ENCODE measurements at places on chromosomes 6 and 20.

GRCh38 chr6:81800666-81801065 lies 48.2 kb upstream of the TENT5A start:
- DNase-seq: no peak

DNA sequence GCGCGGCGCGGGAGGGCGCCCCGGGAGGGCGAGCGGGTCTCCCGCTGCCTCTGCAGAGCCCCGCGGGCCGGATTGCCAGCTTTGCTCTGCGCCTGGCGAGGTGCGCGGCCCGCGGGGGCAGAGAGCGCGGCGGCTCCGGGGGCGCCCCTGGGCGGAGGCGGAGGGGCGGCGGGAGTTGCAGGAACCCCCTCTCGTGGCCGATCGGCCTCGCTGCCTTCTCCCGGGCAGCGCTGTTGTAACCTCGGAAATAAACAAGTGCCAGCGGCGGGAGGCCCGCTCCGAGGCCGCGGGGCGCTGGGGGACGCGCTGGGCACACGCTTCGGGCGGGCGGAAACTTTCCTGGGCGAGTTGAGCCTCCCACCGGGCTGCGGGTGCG lies 1.2 kb downstream of the CDH4 start:
- DNase-seq: no peak

GRCh38 chr6:121157906-121158305 lies 176.4 kb downstream of the TBC1D32 start:
- no peak for DNase-seq

DNA sequence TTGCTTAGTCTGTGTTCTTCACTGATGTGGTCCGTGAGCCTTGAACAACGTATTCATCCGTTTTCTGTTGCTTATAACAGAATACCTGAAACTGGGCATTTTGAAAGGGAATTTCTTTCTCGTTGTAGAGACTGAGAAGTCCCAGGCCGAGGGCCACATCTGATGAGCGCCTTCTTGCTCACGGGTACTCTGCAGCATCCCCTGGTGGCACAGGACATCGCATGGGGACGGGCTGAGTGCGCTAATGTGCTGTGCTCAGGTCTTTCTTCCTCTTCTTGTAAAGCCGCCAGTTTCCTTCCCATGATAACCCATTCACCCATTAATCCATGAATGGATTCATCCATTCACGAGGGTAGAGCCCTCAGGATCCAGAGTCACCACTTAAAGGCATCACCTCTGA lies 161.0 kb downstream of the NFATC2 start:
- no peak for DNase-seq

DNA sequence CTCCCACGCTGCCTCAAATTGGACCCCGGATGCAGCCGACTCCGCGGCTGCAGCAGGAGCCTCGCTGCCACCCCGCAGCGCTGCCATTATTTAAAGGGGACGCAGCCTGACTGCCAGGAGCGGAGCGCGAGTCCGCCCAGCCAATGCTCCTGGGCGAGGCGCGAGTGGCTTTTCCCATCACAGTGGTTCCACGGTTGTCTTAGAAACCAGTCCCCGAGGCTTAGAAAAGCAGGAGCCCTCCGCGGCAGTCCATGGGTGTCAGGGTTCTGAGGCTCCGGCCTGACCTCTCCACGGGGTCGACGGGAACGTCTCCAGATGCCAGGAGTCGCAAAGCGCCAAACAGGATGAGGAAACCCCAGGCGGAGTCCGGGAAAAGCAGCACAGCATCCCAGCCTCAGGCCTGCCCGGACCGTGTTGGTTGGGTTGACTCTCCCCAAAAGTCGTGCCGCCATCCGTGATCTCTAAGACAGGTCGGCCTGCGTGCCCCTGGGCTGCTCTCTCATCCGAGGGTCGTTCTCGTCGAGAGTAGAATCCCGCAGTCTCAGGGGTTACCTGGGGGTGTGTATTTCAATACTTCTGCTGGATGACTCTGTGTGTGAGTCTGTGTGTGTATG lies 975.8 kb upstream of the DEFB115 start:
- no peak for DNase-seq

DNA sequence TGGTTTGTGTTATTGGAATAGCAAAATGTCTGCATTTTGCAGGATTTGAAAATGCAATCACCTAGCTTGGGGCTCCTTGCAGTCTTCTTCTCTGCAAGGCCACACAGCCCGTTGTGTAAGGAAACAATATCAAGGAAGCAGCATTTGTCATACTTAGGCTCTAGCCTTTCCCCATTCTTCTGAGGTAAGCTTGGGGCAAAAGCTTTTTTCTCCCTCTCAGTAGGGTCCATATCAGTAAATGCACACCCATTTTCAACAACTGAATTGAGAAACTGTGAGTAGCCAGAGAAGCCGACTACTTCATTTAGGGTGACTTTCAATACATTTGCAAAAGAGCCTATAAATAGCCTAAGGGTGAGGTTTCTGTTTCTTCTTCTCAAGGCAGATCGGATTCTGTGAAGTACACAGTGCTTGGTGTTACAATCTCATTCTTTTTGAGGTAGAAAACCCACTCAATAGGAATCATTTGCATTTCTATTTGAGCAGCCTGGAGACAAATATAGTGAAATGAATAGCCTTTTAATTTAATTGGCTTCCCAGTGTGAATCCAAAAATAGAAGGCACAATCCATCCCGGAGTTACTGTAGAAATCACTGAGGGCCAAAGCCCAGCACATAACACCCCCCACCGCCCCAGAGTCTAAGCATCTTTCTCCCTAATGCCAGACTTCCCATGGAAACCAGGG lies 61.8 kb downstream of the BTBD3 start:
- no peak for DNase-seq

DNA sequence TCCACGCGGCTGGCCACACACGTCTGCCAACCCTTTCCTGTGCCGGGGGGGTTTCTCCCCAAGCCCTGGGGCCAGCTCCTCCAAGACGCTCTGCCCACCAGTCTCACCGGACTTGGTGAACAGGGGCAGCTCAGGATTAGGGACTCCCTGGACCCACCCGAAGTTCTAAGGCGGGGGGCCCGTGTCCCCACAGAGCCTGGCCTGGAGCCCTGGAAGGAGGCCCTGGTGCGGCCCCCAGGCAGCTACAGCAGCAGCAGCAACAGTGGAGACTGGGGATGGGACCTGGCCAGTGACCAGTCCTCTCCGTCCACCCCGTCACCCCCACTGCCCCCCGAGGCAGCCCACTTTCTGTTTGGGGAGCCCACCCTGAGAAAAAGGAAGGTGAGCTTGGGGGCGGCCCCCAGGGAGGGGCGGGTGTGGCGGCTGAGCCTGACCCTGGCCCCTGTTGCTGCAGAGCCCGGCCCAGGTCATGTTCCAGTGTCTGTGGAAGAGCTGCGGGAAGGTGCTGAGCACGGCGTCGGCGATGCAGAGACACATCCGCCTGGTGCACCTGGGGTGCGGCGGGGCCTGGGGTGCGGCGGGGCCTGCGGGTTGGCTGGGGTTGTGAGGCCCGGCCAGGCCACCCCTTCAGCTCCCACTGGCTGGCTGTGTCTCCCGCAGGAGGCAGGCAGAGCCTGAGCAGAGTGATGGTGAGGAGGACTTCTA lies 2.3 kb downstream of the SLC2A4RG start:
- no peak for DNase-seq

DNA sequence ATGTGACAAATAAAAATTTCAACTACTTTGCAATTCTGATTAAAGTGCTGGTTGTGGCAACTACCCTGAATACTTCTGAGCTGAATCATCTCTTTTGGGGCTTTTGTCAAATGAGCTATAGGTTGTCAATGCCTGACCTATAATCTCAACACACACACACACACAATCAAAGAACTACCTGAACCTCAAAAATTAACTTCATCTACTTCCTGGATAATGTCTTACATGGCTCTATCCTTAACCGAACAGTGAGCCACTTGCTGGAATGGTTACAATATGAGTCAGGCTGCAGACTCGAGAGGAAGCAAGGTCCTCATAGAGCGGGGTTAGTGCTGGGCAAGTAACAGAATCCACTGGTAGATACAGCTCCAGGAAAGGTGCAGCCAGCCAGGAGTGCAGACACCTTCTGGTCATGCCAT lies 70.6 kb upstream of the DST start:
- DNase-seq: no peak

DNA sequence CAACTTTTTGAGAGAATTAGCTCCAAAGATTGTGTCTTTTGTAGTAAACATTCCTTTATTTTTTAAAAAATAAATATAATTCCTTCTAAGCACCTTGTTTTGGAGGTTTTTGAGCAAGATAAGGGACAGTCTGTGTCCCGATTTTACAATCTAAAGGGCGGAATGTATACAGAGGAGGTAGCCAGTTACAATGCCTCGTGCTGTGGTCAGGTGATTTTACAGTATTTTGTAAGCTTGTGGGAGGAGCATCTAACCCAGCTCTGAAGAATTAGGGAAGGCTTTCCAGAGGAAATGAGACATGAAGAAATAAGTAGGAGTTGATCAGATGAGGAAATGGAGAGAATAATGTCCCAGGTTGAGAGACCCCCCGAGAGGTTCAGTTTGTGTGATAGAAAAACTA lies 1.3 kb downstream of the HINT3 start:
- no peak for DNase-seq

GRCh38 chr6:14172562-14172961 lies 55.0 kb downstream of the CD83 start:
- no peak for DNase-seq

GRCh38 chr6:106511288-106512047 lies 117.8 kb downstream of the RTN4IP1 start:
- peak; percentile 52 for DNase-seq

DNA sequence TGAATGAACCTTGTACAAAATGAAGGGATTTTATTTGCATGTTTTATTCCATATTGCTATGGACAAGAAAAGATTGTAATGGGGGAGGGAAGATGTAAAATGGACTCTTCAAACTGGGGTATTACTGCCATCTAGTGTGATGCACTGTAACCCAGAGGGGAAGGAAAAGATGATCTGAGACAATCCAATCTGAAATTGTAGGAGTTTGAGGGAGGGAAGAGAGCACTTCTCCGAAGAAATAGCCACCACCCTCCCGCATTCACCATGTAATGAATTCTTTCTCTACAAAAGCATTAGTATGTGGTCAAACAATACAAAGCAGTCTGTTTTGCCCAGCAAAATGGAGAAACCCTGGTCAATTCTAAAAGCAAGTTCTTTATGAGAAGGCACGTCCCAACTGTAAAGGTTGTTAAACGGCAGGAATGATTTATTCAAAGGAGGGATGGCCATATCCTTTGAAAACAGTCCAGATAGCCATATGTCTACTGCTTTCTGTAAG lies 679.5 kb upstream of the NRSN1 start:
- no peak for DNase-seq

DNA sequence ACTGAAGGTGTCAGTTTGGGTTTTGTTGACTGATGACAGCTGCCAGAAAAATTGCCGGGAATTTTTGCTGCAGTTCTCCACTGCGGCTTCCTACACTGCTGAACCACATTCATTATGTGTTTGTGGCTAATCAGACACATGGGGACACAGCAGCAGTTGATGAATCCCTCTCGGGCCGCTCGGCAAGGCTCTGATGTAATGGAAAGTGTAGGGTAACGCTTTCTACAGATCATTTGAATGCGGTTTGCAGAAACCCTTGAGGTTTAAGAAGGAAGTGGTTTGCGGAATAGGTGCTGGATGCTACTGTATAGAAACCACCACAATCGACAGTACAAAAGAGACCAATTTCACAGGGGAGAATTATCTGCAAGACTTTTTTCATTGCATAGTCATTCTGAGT lies 138.7 kb upstream of the SASH1 start:
- peak; percentile 50 for DNase-seq

GRCh38 chr20:53186635-53187034 lies 214.5 kb downstream of the TSHZ2 start:
- no peak for DNase-seq

DNA sequence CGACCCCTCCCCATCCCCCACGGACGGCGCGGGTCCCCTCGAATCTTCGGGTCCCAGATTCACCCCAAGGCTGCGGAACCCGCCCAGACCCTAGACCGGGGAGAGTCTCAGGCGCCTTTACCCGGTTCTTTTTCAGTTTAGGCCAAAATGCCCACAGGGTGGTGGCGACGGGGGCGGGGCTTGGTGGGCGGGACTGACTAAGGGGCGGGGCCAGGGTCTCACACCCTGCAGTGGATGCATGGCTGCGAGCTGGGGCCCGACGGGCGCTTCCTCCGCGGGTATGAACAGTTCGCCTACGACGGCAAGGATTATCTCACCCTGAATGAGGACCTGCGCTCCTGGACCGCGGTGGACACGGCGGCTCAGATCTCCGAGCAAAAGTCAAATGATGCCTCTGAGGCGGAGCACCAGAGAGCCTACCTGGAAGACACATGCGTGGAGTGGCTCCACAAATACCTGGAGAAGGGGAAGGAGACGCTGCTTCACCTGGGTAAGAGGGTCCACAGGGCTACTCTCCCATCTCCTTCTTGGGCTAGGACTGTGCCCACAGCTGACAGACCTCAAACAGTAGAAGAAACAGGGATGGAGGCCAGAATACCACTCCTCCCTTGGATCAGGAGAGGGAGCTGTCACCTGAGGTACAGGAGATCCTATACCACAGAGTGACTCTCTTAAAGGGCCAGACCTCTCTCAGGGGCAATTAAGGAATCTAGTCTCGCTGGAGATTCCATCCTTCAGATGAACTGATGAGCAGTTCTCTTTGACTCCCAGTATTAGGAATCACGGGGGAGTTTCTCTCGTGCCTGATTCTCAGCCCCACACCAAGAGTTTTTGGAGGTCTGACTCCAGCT lies 942 bp downstream of the HLA-E start:
- DNase-seq: peak; percentile 87

- no peak for DNase-seq
Observed at GRCh38 chr6:34587325-34587724, 31.2 kb upstream of the SPDEF start.

GRCh38 chr6:123564361-123564760 lies 72.4 kb downstream of the TRDN start:
- DNase-seq: no peak

DNA sequence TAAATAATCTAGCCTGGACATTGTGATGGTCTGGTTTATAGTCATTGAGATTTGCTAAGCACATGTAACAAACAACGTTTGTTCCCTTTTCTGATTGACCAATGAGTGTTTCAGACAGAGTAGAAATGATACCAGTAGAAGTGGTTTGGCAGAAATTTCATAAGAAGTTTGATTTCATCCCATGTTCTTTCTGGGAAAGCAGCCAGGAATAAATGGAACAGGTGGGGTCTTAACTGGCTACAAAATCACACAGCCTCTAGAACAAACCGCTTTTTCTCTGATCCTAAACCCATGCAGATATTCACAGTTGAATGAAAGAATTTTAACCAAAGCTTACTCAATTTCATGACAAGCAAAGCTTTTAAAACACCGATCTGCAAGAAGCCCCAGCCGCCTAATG lies 227.5 kb downstream of the UST start:
- DNase-seq: no peak

DNA sequence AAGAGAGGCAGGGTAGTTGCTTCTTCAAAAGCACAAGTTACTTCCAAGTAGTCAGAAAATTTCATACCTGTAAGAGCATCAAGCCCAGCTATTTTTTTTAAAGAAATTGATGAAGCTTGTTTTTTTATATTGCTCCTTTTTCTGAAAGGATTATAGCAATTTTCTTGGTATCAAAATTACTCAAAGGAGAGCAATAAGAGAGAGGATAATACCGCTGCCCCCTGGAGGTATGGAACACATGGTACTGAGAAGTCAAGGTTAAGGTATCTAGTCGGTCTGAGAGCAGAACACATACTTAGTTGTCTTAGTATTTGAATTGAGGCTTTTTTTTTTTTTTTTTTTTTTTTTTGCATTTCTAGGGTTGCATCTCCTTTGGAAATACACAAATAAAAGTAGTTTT lies 59.4 kb downstream of the ADGRF5 start:
- no peak for DNase-seq
